ENCODE measurements at places on chromosomes 12 and 14. TPM values are rescaled to one million over a fixed set of nuclear protein-coding genes. Genes with fewer than 3 reads are reported as not detected.
A peak's percentile ranks its signal among the peaks of the same experiment; 100 is the strongest.

Gene SERPINA6
- total RNA-seq = not detected

Gene ADAMTS20
- total RNA-seq = 0.66 TPM

Gene ZCCHC8
- 25.3 TPM for total RNA-seq

Gene GLIPR1L2
- total RNA-seq = 0.25 TPM

GRCh38 chr12:3698218-3698974 is 54.5 kb downstream of the CRACR2A start:
- H3K4me3 ChIP-seq = no peak overlapping the region
- peaks cover 18% of the 10 kb centered on the region for H3K4me1 ChIP-seq
- peak overlapping the region; percentile 88 for H3K27ac ChIP-seq

DNA sequence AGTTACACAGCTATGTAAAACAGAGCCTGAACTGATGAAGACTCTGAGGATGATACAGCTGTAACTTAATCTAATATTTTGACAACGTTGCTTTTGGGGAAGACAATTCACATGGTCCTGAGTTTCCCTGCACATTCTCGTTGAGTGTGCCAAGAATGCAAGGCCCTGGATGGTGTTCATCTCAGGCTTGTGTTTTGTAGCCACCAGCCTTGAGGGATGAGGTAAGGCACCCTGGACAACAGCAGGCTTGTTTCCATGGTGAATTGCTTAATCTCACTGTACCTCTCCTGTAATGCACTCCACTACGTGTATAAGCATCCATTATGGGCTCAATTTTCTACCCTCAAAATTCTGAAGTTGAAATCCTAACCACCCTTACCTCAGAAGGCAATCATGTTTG is 2.1 kb downstream of the CATSPERB start:
- no peaks in the 10 kb centered on the region for H3K36me3 ChIP-seq
- no peak overlapping the region for H3K4me3 ChIP-seq
- no peak overlapping the region for H3K27ac ChIP-seq
- no peaks in the 10 kb centered on the region for H3K4me1 ChIP-seq
- no peaks in the 10 kb centered on the region for H3K27me3 ChIP-seq

GRCh38 chr14:69090187-69090789 is 62.6 kb downstream of the DCAF5 start:
- peaks cover 25% of the 10 kb centered on the region for H3K4me1 ChIP-seq
- no peak for DNase-seq
- H3K36me3 ChIP-seq = peaks cover 9% of the 10 kb centered on the region
- H3K27ac ChIP-seq = no peak overlapping the region
- H3K4me3 ChIP-seq = no peak overlapping the region
- H3K27me3 ChIP-seq = no peaks in the 10 kb centered on the region

DNA sequence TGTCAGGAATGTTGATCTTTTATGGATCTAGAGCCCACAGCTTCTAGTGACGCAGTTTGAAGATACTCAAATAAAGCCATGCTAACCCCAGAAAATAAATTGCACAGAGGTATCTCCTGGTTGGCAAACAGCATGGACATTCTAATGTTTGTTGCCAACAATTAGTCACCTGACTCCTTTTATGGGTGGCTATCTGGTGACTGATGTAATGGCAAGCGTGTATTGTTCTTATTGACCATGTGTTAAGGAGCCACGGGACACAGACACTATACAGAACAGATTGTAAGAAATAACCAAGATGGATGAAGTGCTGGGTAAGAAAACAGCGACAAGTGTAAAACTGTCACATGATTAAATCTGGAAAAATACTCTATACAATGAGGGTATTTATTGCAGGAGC is 401.3 kb upstream of the PDE3A start:
- H3K36me3 ChIP-seq = no peaks in the 10 kb centered on the region
- H3K4me1 ChIP-seq = peaks cover 28% of the 10 kb centered on the region
- H3K27me3 ChIP-seq = no peaks in the 10 kb centered on the region
- H3K27ac ChIP-seq = peak overlapping the region; percentile 51
- DNase-seq = peak; percentile 81

DNA sequence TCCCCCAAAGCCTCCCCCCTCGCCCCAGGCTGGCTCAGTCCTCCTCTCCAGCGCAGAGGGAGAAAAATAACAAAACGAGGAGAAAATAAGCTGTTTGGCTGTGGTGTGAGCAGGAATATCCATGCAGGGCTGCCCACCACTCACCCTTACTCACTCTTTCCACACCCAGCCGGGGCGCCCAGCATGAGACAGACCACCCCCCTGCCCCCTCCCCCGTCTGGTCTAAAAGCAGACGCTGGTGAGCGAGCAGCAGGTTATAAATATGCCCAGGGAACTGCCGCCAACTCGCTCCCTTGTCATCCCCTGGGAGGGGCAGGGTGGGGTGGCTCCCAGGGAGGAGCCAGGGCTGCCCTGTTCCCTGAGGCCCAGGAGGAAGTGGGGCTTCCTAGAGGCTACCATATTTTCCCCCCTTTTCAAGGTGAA is 7.4 kb downstream of the WNT1 start:
- H3K27ac ChIP-seq = no peak overlapping the region
- no peak overlapping the region for H3K4me3 ChIP-seq
- no peak for DNase-seq
- H3K4me1 ChIP-seq = peaks cover 5% of the 10 kb centered on the region
- H3K36me3 ChIP-seq = no peaks in the 10 kb centered on the region

- H3K4me1 ChIP-seq = no peaks in the 10 kb centered on the region
- H3K27ac ChIP-seq = no peak overlapping the region
- no peaks in the 10 kb centered on the region for H3K27me3 ChIP-seq
- no peak overlapping the region for H3K4me3 ChIP-seq
Measured at GRCh38 chr14:73810478-73811163, 41.0 kb upstream of the PTGR2 start.

DNA sequence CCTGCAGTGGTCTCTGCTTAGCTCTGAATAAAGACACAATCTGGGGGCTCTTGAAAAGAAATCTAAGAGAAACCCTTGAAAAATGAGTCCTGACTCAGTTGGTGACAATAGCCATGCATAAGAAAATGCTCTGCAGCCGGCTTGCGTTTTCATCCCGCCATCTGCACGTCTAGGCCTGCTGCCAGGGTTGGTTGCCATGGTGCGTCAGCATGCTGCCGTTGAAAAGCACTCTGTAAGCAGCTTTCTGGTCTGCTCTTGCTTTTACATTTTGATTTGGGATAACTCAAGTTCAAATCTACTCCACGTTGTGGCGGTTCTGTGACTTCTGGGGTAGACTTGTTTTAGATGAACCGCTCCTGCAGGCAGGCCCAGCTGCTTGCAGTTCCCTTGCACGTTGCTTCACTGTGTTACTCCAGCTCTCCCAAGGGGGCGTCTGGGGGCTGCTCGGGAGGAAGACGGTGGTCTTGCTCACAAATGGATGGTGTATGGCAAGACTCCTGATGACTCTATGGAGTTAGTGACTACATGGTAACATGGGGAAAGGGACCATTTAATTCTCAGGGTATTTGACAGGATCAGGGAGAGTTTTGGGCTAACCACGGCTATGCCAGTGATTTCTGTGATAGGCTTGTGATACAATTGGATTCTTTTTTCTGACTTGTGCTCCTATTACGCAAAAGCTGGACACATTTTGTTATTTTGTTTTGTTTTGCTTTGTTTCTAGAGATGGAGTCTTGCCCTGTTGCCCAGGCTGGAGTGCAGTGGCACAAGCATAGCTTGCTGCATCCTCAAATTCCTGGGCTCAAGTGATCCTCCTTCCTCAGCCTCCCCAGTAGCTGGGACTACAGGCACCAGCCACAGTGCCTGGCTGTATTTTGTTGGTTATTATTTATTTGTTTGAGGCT is 15.8 kb downstream of the WNT5B start:
- H3K36me3 ChIP-seq = peaks cover 8% of the 10 kb centered on the region
- peaks cover 18% of the 10 kb centered on the region for H3K4me1 ChIP-seq
- no peaks in the 10 kb centered on the region for H3K27me3 ChIP-seq
- H3K27ac ChIP-seq = no peak overlapping the region
- DNase-seq = peak; percentile 68

DNA sequence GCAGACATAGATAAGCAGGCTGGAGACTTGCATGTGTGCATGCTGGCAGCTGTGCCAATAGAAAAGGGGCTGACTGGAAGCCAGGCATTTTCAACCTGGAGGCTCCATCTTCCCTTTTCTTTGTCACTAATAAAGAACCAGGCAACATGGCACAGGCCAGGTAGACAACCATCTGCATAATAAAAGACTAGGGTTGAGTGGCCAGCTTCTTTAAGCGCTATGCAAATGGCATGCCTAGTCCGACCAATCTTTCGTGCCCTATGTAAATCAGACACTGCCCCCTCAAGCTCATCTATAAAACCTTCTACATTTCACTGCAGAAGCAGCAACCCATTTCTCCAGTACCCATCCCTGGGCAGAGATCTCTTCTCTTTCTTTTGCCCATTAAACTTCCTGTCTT is 4.6 kb upstream of the KLRC1 start:
- no peak overlapping the region for H3K27ac ChIP-seq

Data from astrocyte (in vitro differentiated cells and primary cell).